ENCODE measurements at places on chromosomes 1 and 21. TPM values are rescaled to one million over a fixed set of nuclear protein-coding genes. Genes with fewer than 3 reads are reported as not detected.

DNA sequence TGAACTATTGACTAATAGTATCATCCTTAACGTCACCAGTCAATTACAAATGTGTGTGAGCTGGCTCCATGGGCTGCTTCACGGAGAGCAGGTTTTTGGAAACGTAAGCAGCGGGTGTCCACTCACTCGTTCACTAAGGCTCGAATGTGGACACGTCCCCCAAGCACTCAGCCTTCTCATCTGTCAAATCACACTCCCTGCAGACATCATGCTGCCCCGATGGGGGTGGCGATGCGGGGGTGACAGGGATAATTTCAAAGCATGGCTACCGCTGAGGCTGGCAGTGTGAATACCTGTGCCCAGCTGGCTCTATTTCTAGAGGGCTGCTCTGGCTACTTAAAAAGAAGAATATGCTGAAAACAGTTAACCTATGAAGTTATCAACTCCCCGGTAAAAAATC, 71.3 kb downstream of the CAPZB start:
- DNase-seq: no peak

Gene PRAMEF33
- not detected for total RNA-seq

Gene PRAMEF27
- total RNA-seq: not detected

Gene SPATA1
- total RNA-seq: 0.22 TPM

Gene CA14
- not detected for total RNA-seq

Gene GFI1
- total RNA-seq: not detected

Gene FCRL1
- not detected for total RNA-seq
